NCI-H748 treated with DMSO at 0.1 percent for 48 hours (cell line): ENCODE measurements at places on chromosomes 16 and 17.

GRCh38 chr16:65294708-65295107 lies 172.8 kb upstream of the CDH11 start:
- no peak for DNase-seq

- no peak for DNase-seq
These were observed 19.2 kb downstream of the RNF213 start for GRCh38 chr17:80279895-80280294.

GRCh38 chr17:41707803-41708669 lies 4.1 kb upstream of the GAST start:
- DNase-seq = no peak

GRCh38 chr16:62475573-62475972 lies 439.3 kb upstream of the CDH8 start:
- DNase-seq = no peak

GRCh38 chr16:85366031-85366763 lies 246.9 kb upstream of the GSE1 start:
- no peak for DNase-seq

DNA sequence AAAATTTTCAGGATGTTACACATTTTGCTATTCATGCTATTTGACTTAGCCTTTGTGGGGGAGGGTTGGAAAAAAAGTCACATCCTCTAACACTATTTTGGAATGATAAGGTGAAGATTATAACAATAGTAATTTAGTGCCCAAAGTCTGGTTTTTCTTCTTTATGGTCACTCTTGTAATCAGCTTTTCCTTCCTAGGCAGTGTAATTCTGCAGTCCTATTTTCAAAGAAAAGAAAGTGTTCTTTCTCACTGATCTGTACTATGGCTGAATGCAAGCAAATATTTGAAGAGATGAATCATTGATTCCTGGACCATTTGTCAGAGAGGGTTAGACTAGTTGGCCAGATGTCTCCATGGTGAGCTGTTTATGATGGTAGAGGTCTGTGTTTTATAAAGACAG lies 8.4 kb downstream of the RSPRY1 start:
- peak; percentile 0 for DNase-seq

- no peak for DNase-seq
These were observed 70.4 kb downstream of the KSR1 start for GRCh38 chr17:27526604-27527002.

GRCh38 chr16:81415751-81416150 lies 28.9 kb upstream of the CMIP start:
- peak; percentile 4 for DNase-seq

GRCh38 chr17:20987511-20987910 lies 55.3 kb downstream of the USP22 start:
- no peak for DNase-seq

GRCh38 chr16:52128361-52128760 lies 418.6 kb downstream of the TOX3 start:
- no peak for DNase-seq

- DNase-seq = no peak
These were observed 11.9 kb downstream of the SERPINF1 start for GRCh38 chr17:1773696-1774181.

DNA sequence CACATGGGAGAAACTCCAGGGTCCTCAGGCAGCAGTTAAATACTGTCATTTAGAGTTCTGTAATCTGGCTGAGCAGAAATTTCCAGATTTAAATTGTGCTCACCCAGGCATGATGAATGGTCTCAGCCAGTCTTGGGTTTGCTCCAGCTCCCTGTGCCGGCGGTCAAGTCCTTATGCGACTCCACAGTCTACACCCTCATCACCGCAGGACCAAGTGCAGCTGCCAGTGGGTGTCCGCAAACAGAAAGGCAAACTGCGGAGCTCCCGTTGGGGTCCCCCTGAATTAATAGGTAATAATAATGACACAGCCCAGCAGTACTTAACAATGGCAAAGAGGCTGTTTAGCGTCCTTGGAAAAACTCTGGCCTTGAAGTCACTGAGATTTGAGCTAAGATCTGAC lies 3.9 kb upstream of the CACNG4 start:
- DNase-seq = no peak

DNA sequence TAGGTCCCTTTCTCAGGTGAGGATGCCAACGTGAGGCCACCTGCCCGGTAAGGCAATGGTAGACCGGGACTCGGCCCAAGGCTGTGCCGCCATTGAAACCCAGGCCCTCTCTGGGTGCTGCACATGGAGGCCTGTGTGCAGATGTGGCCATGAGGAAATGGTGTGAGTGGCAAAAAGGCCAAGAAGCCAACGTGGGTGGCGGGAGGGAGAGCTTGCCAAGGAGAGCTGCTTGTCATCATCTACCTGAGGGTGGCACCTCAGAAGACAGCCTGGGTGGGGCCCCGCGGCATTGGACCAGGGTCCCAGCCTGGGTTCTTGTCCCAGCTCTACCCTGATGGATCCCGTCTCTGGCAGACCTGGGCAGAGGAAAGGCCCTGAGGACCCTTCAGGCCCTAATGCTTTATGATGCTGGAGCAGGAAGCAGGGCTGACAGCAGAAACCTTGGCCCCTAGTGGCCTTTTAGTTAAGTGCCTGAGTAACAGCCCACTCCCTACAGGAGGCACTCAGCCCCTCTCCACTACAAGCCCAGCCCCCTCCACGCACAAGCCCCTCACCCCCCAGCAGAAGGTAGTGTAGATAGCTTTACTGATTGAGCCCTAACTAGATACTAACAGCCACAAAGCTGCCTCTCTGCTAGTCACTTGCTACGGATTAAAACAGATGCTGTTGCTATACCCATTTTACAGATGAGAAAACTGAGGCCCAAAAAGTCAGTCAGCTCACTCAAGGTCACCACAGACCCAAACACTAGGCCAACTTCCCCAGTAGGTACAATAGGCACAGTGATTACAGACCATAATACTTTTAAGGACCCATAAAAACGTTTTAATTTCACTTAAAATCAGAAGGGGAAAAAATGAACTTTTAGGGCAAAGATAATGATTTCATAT lies 26.2 kb upstream of the KIFC3 start:
- DNase-seq = no peak

DNA sequence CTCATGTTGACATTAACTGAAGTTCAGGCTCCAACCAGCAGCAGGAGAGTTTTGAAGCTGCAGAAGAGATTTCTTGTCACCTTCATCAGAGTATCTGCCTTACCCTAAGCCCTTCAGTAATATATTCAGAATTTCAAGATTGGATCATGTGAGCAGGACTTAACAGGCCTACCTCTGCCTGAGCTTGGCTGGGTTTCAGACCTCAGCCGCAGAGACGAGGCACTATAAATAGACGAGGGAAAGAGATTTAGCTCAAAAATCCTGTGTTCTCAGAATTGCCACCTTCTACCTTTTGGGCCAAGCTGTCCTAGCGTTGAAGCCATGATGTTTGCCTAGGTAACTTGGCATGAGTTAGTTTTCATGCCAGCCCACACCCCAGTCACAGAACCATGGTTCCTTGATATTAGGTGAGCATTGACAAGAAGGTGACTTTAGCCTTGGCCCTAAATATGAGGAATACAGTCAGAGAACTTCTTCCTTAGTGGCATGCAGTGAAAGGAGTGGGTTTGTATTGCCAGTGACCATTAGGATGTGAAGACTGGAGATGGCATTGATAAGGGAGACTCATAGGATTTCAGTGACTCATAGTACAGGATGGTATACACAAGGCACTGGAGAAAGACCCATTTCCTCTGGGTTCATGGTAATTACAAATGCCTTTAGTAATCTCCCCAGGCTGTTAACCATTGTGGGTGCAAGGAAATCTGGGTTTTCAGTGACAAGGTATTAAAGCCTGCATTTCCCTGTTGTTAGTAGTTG lies 224.3 kb downstream of the MSI2 start:
- DNase-seq = no peak

DNA sequence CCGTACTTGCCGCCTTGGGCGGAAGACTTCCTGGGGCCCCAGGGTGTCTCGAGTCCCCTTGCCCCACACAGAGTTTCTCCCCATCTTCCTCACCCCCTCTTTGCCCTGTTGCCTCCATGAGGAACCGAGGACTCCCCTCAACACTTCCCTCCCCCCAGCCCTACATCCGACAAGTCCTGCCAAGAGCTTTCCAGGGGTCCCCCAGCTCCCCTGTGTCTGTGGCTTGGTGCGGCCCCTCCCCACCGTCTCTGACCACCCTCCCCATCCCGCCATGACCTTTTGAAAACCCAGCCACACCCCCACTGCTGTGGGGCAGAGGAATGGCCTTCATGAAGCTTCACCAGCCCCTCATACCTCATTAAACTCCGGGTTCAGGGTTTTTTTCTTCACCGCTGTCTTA lies 11.4 kb downstream of the SCGB1C2 start:
- DNase-seq = no peak

DNA sequence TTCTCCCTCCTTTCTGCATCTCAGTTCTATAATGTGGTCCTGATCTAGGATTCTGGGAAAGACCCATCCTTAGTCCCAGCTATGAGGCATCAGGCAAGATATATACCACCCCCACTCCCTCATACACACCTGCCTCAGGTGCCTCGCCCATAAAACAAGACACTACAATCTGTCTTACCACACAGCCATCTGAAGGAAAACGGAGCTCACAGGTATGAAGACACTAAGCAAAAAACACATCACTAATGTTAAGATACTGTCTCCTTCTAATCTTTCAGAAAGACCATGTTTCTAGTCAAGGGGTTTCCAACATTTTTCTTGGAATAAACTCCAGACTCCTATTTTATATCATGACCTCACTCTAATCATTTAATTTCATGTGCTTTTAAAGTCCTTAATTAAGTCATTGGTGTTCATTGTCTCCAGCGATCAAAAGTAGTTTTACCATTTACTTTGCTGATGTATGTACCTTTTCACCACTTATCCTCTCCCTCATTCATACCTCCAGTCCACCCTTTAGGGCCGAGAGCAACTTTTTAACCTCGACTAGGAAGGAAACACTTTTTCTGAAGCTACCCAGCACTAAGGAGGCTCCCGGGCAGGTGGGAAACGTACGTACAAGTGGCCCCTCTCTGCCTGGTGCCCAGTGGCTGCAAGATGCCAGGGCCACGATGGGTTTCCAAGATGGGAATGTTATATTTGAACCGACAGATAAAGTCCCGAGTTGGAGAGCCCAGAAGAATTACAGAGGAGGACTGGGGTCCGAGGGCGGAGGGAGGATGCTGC lies 979 bp downstream of the MAP3K14 start:
- peak; percentile 12 for DNase-seq

DNA sequence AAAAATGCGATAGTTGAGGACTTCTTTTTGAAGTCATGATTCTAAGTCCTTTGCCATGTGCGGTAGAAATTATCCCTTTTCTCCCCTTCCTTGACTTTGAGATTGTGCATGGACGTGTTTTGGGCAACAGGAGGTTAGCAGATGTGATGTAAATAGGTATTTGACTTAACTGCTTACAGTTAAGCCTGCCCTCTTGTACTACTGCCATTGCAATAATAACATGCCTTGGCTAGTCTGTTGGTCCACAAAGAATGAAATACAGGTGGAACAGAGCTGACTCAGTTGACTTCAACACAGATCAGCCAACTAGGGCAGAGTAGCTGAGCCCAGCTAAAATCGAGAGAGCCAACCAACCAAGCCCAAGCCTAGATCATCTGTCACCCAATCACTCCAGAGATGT lies 125.5 kb downstream of the BRIP1 start:
- DNase-seq = no peak

DNA sequence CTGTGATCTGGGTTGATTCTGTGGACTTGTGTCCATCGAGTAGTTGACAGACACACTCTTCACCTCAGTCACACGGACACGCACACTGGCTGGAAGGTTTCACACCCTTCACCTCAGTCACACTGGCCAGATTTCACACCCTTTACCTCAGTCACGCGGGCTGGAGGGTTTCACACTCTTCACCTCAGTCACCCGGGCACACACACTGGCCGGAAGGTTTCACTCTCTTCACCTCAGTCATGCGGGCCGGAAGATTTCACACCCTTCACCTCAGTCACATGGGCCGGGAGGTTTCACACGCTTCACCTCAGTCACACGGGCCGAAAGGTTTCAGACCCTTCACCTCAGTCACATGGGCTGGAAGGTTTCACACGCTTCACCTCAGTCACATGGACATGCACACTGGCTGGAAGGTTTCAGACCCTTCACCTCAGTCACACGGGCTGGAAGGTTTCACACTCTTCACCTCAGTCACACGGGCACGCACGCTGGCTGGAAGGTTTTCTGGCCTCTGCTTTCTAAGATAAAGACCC lies 96.2 kb downstream of the PGS1 start:
- DNase-seq = no peak
